RWPE1 (cell line): ENCODE measurements at places on chromosomes 7 and 10.

- DNase-seq: peak; percentile 52
Observed at GRCh38 chr7:134514663-134515062, 12.7 kb upstream of the AKR1B10 start.

GRCh38 chr10:5887641-5888040 is 2.1 kb downstream of the ANKRD16 start:
- DNase-seq: no peak

- DNase-seq: no peak
Observed at GRCh38 chr7:5404421-5404826, 19.2 kb downstream of the TNRC18 start.

DNA sequence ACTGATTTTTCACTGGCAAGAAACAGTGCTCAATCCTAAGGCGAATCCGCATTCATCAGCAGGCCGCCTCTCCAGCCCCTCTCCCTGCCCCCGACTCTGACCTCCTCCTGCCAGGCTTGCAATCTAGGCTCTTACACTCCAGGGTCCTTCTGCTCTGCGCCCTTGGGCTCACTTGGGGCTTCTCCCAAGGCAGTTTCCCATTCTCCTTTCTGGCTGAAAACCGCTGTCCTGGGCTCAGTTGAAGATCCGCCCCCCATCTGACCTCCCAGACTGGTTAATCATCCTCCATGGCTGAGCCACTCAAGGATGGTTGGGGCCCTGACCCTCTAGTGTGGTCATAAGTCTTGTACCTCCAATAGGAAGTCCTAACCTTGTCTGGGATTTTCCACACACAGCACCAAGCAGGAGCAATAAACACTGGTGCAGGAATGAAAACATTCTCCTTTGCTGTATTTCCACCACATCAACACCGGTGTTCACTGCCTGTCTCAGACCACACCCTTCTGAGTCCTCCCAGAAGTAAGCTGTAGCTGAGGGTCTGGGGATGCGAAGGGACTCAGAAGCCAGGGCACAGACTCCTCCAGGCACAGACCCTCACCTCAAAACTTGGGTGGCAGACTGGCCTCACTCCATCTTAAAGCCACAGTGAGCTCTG is 42.4 kb downstream of the TNS3 start:
- no peak for DNase-seq

GRCh38 chr10:24494777-24495176 is 228.9 kb downstream of the ARHGAP21 start:
- no peak for DNase-seq

GRCh38 chr7:128217030-128217805 is 23.9 kb upstream of the LEP start:
- peak; percentile 76 for DNase-seq

- DNase-seq: no peak
Observed at GRCh38 chr10:89773081-89773480, 71.7 kb downstream of the KIF20B start.

GRCh38 chr10:110684800-110685446 is 40.8 kb downstream of the RBM20 start:
- DNase-seq: no peak

DNA sequence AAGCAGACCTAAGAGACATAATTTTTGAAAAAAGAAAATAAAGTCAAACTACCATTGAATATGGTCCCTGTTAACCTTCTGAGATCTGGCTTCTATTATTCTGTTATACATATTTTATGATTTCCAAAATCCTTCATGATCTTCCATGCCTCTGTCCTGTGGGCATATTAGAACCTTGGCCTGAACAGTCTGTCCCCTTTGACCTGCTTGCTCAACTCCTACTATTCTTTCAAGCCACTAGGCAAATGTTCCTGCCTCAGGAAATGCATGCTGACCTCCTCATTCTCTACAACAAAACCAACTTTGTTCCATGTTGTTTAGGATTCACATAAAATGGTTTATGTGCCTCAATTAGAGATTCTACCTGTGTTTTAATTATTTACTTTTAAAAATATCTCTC is 544.8 kb upstream of the LRRTM3 start:
- no peak for DNase-seq

DNA sequence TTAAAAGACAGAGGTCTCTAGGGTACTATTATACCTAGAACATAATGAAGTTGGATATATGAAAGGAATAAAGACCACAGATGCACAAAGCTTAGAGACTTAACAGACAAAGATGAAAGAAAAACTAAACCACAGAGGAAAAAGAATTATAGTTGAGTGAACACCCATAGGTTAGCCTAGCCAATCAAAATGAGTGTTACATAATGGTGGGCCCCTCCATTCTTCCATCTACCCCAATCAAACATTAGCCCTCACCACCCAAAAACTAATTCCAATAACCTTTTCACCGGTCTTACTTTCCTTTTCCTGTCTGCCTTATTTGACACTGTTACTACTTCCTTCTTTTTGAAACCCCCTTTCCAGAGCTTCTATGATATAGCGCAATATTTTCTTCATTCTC is 130.1 kb downstream of the ELMO1 start:
- DNase-seq: no peak

- DNase-seq: no peak
Observed at GRCh38 chr7:96218664-96219243, 103.1 kb downstream of the SLC25A13 start.

DNA sequence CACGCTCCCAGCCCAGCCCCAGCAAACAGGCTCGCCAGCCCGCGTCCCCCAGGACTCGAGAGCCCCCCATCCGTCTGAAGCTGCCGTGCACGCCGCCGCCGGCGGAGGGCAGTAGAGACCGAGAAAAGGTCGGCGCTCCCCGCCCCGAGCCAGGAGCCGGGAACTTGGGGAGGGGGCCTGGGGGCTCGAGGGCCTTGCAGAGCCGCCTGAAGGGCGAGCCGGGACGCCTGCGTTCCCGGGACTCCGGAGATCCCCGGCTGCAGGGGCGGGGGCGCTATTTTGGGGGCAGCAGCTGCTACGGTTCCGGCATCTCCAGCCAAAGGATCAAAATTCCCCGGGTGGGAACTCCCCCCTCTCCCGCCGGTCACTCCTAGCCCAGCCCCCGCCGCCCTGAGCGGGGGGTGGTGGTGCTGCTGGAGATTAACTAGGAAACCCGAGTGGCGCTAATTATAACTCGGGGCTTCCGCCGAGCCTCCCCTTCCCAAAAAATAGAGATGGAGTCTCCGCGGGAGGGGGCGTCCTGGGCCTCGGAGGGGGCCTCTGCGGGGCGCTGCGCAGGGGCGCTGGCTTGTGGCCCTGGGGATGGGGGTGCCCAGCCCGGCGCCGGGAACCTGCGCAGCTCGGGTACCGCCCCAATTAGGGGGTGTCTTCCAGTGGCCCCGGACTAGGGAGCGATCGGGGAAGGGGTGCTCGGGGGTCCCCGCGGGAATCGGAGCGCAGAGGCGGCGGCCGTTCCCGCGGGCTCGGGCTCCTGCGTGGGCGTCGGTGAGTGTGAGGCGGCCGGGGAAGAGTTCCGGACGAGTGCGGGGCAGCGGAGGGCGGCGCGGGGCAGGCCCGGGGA is 608 bp downstream of the ACHE start:
- DNase-seq: no peak

DNA sequence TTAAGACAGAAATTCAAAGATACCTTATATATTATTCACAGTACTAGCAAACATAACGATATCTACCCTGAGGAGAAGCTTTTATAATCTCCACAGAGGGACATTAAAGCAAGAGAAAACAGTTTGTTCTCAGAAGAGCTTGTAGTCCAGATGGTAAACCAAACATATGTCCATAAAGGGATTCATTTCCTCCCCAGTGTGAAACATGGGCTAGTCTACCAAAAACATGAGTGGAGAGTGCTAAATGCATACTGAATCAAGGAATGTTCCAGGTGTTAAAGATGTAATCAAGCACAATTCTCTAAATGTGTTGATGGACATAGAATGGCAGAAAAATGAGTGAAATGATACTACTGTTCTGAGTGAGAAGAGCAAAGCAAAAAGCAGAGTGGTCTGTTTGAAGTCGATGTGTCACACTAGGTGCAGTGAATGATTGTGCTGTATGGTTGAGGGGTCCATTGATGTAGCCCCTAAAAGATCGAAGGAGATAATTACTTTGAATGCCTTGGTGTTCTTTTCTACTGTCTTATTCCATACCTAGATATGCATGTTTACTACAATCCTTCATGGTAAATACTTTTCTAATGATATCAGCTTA is 25.3 kb downstream of the BCAP29 start:
- DNase-seq: no peak

GRCh38 chr10:10209167-10209566 is 808.5 kb upstream of the CELF2 start:
- DNase-seq: no peak

- DNase-seq: no peak
Observed at GRCh38 chr10:101121654-101122031, 9.5 kb upstream of the TLX1 start.

DNA sequence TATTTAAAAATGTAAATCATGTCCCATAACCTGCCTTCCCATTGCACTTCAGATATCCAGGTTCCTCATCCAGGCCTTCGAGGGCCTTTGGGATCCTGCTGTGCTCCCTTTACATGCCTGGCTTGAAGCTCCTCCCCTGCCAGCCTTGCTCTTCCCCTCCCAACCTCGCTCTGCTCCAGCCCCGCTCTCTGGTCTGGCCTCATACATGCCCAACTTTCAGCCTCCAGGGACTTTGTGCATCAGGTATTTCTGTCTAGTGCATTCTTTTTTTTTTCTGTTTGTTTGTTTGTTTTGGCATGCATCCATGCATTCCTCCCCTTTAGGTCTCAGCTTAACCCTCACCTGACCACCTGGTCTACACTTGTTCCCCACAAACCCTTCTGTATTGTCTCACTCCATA is 160.3 kb downstream of the SNX10 start:
- no peak for DNase-seq
